ENCODE measurements at places on chromosomes 6 and 20.

- DNase-seq, result no peak
Measured at GRCh38 chr20:60123652-60124051, 165.4 kb downstream of the CDH26 start.

GRCh38 chr6:149340200-149340599, 22.7 kb downstream of the TAB2 start:
- no peak for DNase-seq

- DNase-seq, result no peak
Measured at GRCh38 chr6:163014736-163015135, 287.0 kb downstream of the PACRG start.

DNA sequence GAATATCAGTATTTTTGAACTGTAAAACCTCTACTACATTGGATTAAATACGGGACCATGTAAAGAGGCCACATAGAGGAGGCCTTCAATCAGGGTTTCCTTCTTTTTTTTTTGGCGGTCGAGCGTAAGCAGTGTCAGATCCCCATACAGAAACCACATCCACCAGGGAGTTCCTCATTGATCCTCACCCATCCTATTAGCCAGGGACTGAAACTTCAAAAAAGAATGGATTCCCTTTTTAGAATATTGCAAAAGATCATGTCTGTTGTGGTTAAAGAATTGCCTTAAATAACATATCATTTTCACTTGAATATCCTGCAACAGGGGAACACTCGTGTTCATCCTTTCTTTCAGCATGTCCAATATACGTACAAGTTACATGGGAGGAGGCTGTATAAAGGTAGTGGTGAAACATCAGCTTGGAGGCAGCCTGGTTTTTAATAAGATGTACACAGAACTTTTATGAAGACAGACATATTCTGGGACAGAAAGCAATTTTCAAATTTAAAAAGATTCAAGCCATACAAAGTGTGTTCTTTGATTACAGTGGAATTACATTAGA, 96.1 kb downstream of the PPP1R14C start:
- DNase-seq, result no peak

- no peak for DNase-seq
Measured at GRCh38 chr20:49603209-49603627, 35.3 kb upstream of the PTGIS start.

All from left ventricle myocardium superior (tissue), 1 donor.